SW 1271 (cell line): ENCODE measurements at places on chromosomes 2 and 18.

- no peak for DNase-seq
These were observed 26.5 kb downstream of the KIF1A start for GRCh38 chr2:240793313-240794177.

DNA sequence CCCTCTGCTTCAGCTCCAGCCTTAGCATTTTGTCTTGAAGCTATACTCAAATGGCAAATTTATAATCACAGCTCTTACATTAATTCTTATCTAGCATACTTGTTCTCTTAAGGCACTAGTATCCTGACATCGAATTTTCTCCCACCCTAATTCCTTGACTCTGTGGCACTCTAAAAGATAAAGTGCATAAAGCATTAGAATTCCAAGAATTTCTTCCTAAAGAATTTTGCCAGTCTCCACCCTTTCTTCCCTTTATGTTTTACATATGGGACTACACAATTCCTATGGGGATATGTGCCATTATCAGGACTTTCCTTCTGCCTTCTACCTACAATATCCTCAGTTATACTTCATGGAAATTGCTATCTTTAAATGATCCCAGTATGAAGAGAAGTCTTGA lies 560.3 kb downstream of the ARHGAP15 start:
- DNase-seq, result no peak

- DNase-seq, result no peak
These were observed 26.6 kb downstream of the LRP1B start for GRCh38 chr2:142104134-142104758.

- DNase-seq, result no peak
These were observed 302.3 kb upstream of the FANCL start for GRCh38 chr2:58543442-58543841.

DNA sequence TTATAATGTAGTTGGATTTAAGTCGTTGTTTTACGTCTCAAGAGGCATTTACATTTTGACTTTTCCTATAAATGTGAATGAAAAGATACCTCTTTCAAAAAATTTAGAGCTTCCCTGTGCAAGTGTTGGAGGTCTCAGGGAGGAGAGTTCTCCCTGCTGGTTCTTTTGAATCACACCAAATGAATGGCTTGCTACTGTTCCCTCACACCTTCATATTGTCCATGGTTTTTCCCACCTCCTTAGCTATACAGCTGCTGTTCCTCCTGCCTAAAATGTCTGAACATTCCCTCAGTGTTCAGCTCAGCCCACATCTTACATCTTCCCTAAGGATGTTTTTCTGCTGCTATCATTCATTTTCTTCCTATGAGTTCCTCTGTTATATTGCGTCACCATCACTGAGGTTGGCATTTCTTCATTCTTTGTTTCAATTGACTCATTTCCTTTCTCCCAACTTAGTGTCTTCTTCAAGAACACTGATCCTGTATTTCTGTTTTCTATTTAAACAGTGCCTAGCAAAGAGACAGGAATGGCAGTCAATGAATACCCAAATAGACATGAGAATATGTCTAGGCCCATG lies 46.0 kb downstream of the COX7A2L start:
- peak; percentile 83 for DNase-seq

GRCh38 chr18:31407649-31408048 lies 31.1 kb downstream of the DSG4 start:
- no peak for DNase-seq

GRCh38 chr18:7821784-7822183 lies 254.7 kb downstream of the PTPRM start:
- DNase-seq, result no peak

GRCh38 chr2:109038992-109039391 lies 50.0 kb upstream of the EDAR start:
- no peak for DNase-seq
